ENCODE measurements at places on chromosomes 5 and 9.

DNA sequence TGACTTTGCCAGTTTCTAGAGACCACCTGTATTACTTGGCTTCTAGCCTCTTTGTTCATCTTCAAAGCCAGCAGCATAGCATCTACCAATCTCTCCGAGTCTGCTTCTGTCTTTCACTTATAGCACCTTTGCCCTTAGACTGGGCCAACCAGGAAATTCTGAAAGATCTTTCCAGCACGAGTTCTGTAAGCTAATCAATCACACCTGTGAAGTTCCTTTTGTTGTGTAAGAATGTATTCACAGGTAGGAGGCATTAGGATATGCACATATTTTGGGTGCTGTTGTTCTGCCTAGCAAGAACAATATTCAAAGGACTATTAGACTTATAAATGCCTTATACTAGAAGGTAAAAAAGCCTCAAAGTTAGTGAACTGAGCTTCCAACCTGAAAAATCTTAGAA is 232.1 kb downstream of the CDH12 start:
- DNase-seq = no peak

DNA sequence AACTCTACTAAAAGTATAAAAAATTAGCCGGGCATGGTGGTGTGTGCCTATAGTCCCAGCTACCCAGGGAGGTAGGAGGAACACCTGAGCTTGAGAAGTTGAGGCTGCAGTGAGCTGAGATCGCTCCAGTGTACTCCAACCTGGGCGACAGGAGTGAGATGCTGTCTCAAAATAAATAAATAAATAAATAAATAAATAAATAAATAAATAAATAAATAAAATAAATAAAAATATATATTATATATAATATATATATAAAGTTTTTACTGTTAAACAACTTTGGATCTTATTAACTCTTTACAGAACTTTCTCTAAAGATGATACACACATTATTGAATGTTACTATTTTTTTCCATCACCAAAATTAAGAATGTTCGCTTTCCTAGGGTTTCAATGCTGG is 38.4 kb downstream of the HMGCR start:
- no peak for DNase-seq

DNA sequence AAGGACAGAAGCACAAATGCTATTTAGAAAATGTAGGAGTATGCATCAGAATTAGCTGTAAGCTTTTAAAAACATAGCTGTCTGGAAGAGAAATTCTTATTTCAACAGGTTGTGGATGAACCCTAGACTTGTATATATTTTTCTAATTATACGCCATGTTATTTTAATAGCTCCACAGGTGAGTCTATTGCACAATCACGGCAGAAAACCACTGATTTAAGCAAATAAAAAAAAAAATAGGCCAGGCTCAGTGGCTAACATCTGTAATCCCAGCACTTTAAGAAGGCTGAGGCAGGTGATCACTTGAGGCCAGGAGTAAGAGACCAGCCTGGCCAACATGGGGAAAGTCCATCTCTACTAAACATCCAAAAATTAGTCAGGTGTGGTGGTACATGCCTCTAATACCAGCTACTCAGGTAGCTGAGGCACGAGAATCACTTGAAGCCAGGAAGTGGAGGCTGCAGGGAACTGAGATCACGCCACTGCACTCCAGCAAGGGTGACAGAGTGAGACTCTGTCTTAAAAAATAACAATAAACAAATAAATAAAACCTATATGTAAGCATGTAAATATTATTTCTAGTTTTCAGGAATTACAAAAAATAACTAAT is 11.7 kb downstream of the TRIM23 start:
- DNase-seq = no peak

GRCh38 chr9:97808415-97808814 is 44.6 kb upstream of the FOXE1 start:
- no peak for DNase-seq

GRCh38 chr9:28136113-28136512 is 562.8 kb upstream of the C9orf72 start:
- DNase-seq = no peak

GRCh38 chr5:66015196-66015960 is 89.0 kb downstream of the ERBIN start:
- no peak for DNase-seq

GRCh38 chr5:139389701-139390638 is at the start of gene MZB1:
Gene MZB1 (minus strand): TSS chr5:139389913. CDS start chr5:139389856, 57 bp downstream.
- DNase-seq = peak; percentile 84

DNA sequence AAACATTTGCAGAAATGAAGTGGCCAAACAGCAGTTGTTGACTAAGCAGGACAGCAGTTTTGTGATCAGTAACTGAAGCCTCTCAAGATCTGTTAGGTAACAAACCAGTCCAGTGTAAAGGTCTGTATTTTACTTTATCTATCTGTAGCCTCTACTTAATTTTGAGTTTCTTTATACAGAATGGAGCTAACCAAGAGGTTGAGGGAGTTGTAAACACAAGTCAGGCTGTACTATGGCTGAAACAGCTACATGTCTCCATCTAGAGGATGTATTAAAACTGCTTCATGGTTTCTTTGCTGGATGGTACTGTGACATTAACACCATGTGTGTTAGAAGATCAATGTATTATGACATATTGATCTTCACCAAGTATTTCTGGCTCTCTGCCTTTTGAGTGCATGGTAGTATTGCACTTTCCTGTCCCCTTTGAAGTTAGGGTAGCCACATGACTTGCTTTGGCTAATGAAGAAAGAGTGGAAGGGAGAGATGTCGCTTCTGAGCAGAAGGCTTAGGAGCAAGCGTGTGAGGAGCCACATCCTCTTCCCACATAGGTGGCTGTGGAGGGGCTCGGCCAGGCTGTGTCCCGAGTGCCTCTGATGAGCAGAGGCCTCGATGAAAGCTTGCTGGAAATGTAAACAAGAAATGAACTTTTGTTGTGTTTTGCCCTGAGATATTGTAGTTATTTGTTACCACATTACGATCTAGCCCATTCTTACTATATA is 105.6 kb upstream of the PCA3 start:
- no peak for DNase-seq

- no peak for DNase-seq
These were observed 3.6 kb upstream of the OTP start for GRCh38 chr5:77641963-77642737.

DNA sequence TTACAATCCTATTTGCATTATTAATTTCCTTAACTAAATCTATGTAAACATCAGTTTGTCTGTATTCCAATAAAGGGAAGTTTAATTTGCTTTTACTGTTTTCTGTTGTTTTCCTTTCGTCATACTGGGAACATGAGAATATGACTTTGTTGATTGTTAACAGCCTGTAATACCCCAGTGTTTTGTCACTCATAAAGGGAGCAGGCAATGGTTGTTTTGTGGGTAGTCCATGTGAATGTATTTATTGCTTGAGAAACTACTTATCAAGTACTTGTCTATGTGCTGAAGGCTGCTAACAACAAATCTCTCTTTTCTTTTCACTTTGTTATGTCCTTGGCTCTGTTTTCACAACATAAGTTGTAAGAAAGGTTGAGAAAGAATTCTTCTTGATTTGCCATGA is 1070.2 kb upstream of the ACO1 start:
- DNase-seq = no peak

- peak; percentile 82 for DNase-seq
These were observed 1.1 kb upstream of the JADE2 start for GRCh38 chr5:134524272-134524825.

GRCh38 chr5:93621327-93621798 is 38.3 kb downstream of the NR2F1 start:
- peak; percentile 40 for DNase-seq

- DNase-seq = no peak
These were observed at the start of gene HMMR for GRCh38 chr5:163460562-163461171. Gene HMMR (plus strand): TSS chr5:163460632. CDS start chr5:163460693, 61 bp downstream.

DNA sequence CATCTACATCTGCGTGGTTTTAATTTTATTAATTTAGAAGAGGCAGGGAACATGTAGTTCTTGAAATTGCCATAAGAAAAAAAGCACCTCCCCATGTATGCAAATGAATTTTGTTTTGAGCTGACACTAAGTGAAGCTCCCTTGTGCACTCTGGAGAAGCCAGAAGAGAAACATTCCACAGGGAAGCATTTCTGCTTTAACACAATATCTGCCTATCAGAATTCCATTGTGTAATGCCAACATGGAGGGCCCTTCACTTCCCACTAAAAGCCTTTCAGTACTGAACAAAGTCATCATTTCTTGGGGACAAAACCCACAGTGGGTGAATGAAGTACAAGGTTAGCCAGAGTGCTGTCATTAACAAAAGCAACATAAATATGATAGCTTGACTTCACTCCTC is 59.7 kb downstream of the PRELID2 start:
- DNase-seq = no peak

- DNase-seq = no peak
These were observed 298.1 kb downstream of the CETN3 start for GRCh38 chr5:90111364-90112032.

DNA sequence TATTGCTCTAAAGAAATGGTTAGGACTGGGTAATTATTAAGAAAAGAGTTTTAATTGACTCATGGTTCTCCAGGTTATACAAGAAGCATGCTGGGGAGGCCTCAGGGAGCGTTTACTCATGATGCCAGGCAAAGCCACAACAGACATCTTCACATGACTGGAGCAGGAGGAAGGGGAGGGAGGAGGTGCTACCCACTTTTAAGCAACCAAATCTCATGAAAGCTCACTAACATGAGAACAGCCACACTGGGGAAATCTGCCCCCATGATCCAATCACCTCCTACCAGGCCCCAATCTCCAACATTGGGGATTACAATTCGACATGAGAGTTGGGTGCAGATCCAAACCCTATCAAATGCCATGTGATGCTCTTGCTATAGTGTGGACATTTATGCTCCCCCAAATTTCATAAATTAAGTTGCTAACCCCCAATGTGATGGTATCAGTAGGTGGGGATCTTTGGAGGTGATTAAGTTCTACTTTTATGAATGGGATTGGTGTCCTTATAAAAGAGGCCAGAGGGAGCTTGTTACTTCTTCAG is 773.6 kb upstream of the CDH10 start:
- no peak for DNase-seq

GRCh38 chr9:120186276-120186675 is 393.7 kb downstream of the CDK5RAP2 start:
- no peak for DNase-seq

- DNase-seq = no peak
These were observed 920 bp upstream of the SFXN1 start for GRCh38 chr5:175477440-175477839.

GRCh38 chr9:26292943-26293342 is 599.7 kb downstream of the CAAP1 start:
- no peak for DNase-seq

DNA sequence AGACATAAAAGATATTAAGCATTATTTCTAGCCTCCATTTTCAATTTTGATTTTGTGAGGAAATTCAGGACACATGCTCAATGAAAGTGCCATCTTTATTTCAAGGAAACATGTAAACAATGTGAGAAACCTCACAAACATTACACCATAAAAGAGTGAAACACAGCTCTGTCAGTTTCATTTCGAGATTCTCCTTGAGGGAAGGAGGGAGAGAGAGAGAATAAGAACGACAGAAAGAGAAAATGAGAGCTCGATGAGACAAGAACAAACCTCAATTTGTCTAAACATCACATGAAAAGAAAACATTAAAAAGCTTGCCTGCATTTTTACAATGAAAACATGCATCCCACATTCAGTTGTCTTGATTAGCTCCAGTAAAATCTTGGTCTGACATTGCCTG is 553.5 kb upstream of the MEF2C start:
- DNase-seq = no peak

DNA sequence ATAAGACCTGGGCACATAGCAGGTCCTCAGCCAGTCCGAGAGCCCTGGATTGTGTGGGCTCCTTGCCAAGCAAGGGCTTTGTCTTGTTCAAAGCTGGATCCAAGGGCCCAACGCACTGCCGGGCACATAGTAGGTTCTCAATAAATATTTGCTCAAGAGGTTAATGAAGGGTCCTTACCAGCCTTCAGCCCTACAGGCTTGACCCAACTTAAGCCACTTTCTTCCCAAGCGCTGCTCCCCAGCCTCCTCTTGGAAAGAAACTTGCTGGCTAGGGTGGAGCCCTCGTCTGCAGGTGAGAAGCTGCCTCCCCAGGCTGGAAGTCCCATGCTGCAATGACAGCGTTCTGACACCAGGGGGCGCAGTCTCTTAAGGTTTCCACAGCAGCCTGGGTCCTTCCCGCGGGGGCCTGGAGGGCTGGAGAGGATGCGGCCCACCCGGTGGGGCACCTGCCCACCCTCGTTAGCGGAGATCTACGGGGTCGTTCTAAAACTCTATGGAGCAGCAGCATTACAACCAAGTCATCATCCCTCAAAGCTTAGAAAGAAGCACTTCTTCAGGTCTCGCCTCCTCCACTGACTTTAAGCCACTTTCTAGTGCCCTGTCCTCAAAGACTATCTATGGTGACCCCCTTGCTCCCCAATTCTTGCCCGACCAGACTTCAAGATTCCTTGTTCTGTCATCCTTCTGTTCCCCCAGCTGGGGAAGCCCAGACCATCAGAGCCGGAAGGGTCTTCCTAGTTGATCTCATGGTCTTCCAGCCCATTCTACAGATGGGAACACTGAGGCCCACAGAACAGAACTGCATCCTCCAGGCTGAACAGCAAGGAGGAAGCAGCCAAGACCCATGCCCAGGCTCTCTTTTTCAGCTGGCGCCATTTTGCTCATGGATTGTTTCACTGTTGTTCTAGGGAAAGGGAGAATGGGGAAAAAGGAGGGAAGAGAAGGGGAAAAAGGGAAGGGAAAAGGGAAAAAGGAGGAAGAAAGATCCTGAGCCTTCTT is 115.4 kb downstream of the LHX2 start:
- DNase-seq = peak; percentile 89

- peak; percentile 50 for DNase-seq
These were observed 95.7 kb downstream of the TTC39B start for GRCh38 chr9:15211160-15211814.

DNA sequence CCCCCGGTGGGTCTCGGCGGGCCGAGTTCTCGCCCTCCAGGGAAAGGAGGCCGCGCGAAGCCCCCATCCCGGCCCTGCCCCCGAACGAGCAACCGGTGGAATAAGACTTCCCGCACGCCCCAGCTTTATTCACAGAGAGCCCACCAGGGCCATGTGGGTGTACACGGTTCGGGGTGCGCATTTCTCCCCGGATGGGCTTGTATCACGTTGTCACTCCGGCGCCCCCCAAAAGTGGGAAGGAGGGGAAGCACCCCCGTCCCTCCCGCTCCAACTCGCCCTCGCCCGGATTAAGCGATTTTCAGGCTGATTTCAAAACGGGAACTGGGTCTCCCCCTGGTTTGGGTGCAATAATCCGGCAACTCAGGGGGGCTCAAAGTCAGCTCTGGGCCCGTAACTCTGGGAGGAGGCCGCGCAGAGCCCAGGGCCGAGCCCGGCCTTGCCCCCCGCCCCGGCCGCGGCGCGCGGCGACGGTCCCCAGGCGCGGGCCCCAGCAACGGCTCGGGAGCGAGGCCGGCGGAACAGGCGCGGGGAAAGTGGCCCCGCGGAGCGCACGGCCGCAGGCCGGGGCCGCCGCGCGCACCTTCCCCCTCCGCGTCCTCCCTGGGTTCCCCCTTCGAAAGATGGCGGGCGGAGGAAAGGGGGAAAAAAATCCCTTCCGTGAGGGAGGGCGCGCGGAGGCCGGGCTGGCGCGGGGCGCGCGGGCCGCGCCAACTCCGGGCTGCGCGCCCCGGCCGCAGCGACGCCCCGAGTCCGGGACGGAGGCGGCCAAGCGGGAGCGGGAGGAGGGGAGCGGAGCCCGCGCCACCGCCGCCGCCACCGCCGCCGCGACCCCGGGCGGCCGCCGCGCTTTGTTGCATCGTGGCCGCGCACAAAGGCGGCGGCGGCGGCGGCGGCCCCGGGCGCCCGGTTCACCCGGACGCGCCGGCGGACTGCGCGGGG is 644 bp downstream of the BRD3 start:
- peak; percentile 52 for DNase-seq
